Naive B cell (primary cell): ENCODE measurements at places on chromosomes 12 and 14.

DNA sequence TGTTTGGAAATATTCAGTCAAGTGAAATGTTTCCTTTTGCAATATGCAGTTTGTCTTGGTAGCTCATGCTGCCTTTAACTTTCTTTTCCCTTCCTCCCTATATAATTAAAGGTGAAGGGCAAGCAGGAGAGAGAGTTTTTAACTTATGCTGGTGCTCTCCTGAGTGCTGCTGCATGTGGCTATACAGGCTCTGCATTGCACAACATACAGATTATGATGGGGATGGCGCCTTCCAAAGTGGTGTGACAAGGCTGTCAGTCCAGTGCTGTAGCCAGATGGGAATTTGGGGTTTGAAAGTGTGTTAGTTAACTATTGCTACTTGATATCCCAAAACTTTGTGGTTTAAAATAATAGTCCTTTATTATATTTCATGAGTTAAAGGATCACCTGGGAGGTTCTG is 199.0 kb downstream of the ATP23 start:
- no peak overlapping the region for H3K27ac ChIP-seq
- H3K27me3 ChIP-seq: peaks cover 8% of the 10 kb centered on the region
- no peak overlapping the region for H3K4me3 ChIP-seq
- DNase-seq: no peak
- H3K4me1 ChIP-seq: no peaks in the 10 kb centered on the region
- no peaks in the 10 kb centered on the region for H3K36me3 ChIP-seq

GRCh38 chr14:31988244-31988643 is 88.9 kb upstream of the ARHGAP5 start:
- H3K4me1 ChIP-seq: no peaks in the 10 kb centered on the region
- no peak overlapping the region for H3K27ac ChIP-seq
- no peak for DNase-seq
- peaks cover 3% of the 10 kb centered on the region for H3K27me3 ChIP-seq
- no peak overlapping the region for H3K4me3 ChIP-seq

DNA sequence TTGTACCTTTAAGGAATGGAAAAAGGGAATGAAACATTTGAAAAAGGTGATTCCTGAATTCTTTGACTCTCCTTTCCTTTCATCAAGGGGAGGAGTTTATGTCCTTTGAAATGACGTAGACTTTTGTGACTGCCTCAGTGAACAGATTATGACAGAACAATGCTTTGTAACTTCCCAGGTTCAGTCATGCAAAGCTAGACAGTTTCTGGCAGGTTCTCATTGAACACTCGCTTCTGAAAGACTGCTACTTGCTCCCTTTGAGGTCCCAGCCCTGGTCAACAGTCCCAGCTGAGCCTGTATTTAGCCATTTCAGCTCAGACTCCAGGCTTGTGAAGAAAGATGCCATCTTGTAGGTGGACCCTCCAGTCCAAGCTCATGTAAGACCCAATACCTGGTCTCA is 1178.9 kb downstream of the BCL11B start:
- H3K4me1 ChIP-seq: no peaks in the 10 kb centered on the region
- no peaks in the 10 kb centered on the region for H3K36me3 ChIP-seq
- DNase-seq: no peak
- no peaks in the 10 kb centered on the region for H3K27me3 ChIP-seq
- H3K27ac ChIP-seq: no peak overlapping the region

DNA sequence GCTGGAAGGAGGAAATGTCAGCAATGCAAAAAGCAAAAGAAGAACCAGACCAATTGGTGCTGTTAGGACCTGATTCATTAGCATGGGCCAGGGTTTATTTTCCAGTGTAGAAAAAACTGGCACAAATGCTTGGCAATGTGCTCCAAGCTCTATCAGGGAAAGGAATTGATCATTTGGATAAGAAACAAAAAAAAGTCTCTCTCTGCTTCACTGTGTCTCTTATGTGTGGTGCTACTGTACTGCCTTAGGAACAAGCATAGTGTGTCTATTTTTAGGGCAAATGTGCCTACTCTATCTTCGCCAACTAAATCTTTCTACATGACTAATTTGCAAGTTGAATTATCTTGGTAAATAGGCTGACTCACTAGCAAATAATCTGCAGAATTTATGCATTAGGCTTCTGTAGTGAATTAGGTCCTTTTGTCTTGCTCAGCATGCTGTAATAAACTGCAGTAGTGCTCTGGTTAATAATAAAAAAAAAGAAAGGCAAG is 236.7 kb downstream of the MDGA2 start:
- H3K27me3 ChIP-seq: no peaks in the 10 kb centered on the region
- H3K27ac ChIP-seq: no peak overlapping the region
- no peaks in the 10 kb centered on the region for H3K4me1 ChIP-seq

DNA sequence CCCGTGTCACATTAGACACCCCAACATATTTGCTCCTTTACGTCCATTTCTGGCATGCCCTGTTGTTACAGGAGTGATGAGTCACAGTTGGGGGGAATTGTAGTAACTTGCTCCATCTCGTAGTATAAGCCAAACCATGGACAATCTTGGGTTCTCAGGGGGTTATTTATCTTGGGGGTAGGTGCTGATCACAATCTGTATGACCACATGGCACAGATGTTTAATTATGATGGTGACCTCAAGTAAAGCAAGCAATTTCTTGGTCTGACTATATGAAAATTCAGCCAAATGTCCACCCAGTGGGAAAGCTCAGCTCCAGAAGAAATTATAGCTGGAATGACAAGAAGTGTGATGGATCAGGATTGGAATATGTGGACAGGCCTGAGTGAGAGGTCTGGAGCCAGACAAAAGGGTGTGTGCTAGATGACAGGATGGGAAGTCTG is 32.1 kb upstream of the STON2 start:
- no peaks in the 10 kb centered on the region for H3K36me3 ChIP-seq
- H3K4me1 ChIP-seq: peaks cover 11% of the 10 kb centered on the region
- H3K27ac ChIP-seq: no peak overlapping the region
- no peak overlapping the region for H3K4me3 ChIP-seq
- peaks cover 57% of the 10 kb centered on the region for H3K27me3 ChIP-seq
- DNase-seq: no peak

- H3K36me3 ChIP-seq: no peaks in the 10 kb centered on the region
- peaks cover 19% of the 10 kb centered on the region for H3K4me1 ChIP-seq
- H3K27ac ChIP-seq: peak overlapping the region; percentile 2
- no peaks in the 10 kb centered on the region for H3K27me3 ChIP-seq
- no peak for DNase-seq
Measured at GRCh38 chr14:105793836-105794235, 267.5 kb downstream of the TMEM121 start.

DNA sequence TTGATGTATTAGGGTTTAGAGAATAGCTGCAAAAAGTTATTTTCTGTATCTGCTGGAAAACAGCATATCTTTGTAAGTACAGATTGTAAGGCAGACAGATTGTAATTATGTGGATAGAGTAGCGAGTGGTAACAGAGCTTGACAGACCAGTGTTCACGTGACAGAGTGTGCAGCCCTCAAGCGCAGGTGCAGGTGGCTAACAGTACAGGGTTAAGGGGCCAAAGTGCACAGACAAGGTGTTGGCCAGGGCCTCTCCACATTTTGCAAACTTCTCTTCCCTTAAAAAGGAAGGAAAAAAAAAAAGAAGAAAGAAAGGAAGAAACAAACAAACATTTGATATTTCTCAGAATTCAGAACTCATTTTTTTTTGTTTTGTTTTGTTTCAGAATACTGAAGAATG is 25.2 kb upstream of the KLHL42 start:
- H3K27ac ChIP-seq: no peak overlapping the region
- H3K27me3 ChIP-seq: no peaks in the 10 kb centered on the region
- H3K36me3 ChIP-seq: peaks cover 12% of the 10 kb centered on the region
- no peaks in the 10 kb centered on the region for H3K4me1 ChIP-seq

- H3K27ac ChIP-seq: no peak overlapping the region
- no peak overlapping the region for H3K4me3 ChIP-seq
- peak; percentile 26 for DNase-seq
- H3K27me3 ChIP-seq: no peaks in the 10 kb centered on the region
Measured at GRCh38 chr12:65923228-65923627, 98.9 kb downstream of the HMGA2 start.

DNA sequence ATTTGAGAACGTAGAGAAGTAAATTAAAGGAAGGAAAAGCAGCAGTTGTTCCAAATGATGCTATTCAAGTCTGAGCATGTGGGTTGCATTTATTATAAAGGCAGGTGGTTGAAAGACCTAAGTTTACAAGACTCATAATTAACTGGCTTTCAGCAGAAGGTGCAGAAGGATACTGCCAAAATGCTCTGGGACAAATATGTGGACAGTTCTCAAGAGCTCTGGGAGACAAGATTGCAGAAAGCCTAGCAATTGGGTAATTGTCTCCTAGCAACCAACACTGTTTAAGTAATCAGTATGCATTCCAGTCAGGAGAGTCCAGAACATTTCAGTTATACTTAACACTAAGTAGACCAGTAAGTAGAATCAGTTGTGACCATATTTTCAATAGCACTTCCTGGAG is 131.5 kb downstream of the GPR135 start:
- no peaks in the 10 kb centered on the region for H3K4me1 ChIP-seq
- no peak overlapping the region for H3K4me3 ChIP-seq
- no peak overlapping the region for H3K27ac ChIP-seq
- H3K36me3 ChIP-seq: peaks cover 37% of the 10 kb centered on the region
- no peak for DNase-seq

DNA sequence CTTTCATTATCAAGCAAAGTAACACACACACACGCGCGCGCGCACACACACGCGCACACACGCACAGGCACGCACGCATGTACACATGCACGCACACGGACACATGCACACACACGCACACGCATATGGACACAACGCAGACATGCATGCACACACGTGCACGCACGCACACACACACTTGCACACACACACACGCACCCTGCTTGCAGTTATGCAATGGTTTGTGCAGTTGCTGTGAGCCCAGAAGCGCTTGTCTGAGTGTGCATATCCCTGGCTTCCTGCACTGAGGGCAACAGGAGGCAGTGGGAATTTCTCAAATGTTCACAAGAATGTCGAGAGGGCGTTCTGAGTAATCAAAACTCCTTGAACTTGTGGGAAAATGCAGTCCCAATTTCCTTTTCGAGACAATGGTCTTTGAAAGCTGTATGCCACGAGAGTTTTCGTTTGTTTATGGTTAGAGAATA is 41.6 kb downstream of the NFKBIA start:
- H3K4me3 ChIP-seq: no peak overlapping the region
- peaks cover 12% of the 10 kb centered on the region for H3K4me1 ChIP-seq
- no peaks in the 10 kb centered on the region for H3K36me3 ChIP-seq
- DNase-seq: no peak
- H3K27me3 ChIP-seq: no peaks in the 10 kb centered on the region

DNA sequence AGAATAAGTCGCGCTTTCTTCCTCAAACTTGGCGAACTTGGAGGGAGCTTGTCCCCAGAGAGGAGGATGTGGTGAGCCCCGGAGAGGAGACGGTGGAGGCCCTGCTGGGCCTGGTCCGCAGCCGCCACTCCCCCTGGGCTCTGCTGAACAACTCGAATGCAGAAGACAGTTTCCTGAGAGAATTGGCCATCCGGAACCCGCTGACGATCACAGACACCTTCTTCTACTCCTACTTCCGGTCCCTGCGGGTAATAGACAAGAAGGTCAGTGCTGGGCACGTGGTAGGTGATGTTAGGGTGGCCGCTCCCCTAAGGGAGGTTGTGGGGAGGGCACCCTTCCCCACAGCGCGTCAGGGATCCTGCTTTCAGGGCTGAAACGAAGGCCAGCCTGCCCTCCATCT is 1.6 kb downstream of the LRRC43 start:
- no peaks in the 10 kb centered on the region for H3K36me3 ChIP-seq
- H3K27ac ChIP-seq: peak overlapping the region; percentile 95
- peak overlapping the region; percentile 81 for H3K4me3 ChIP-seq
- peaks cover 14% of the 10 kb centered on the region for H3K4me1 ChIP-seq
- H3K27me3 ChIP-seq: peaks cover 2% of the 10 kb centered on the region
- peak; percentile 48 for DNase-seq

- H3K36me3 ChIP-seq: peaks cover 7% of the 10 kb centered on the region
- H3K4me3 ChIP-seq: no peak overlapping the region
- H3K27ac ChIP-seq: no peak overlapping the region
- no peak for DNase-seq
- no peaks in the 10 kb centered on the region for H3K27me3 ChIP-seq
- H3K4me1 ChIP-seq: peaks cover 27% of the 10 kb centered on the region
Measured at GRCh38 chr14:92690171-92691011, 58.0 kb downstream of the LGMN start.

- no peak overlapping the region for H3K4me3 ChIP-seq
- H3K36me3 ChIP-seq: no peaks in the 10 kb centered on the region
- H3K4me1 ChIP-seq: no peaks in the 10 kb centered on the region
- H3K27me3 ChIP-seq: no peaks in the 10 kb centered on the region
Measured at GRCh38 chr12:65997056-65997455, 133.5 kb downstream of the LLPH start.

DNA sequence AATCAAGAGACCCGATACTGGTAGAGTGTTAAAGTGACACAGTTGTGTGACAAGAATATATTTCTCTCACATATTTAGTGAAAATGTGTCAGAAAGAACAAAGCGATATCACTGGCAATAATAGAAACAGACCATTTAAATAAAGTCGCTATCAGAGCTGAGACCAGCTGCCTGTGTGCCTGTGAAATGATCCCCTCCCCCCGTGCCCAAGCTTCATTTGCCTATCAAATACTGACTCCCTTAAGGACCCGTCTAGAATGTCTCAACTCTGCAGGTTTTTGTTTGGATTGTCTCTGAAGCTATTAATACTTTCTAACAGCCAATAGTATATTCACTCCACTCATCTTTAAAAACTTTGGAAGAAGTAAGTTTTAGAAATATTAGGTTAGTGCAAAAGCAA is 98.9 kb downstream of the EGLN3 start:
- no peaks in the 10 kb centered on the region for H3K36me3 ChIP-seq
- no peak for DNase-seq
- no peak overlapping the region for H3K4me3 ChIP-seq

- no peak overlapping the region for H3K27ac ChIP-seq
- H3K4me3 ChIP-seq: no peak overlapping the region
- DNase-seq: no peak
- H3K36me3 ChIP-seq: peaks cover 8% of the 10 kb centered on the region
- no peaks in the 10 kb centered on the region for H3K4me1 ChIP-seq
Measured at GRCh38 chr12:76830436-76830835, 48.4 kb downstream of the CSRP2 start.

- H3K27ac ChIP-seq: no peak overlapping the region
- no peaks in the 10 kb centered on the region for H3K36me3 ChIP-seq
Measured at GRCh38 chr12:110928700-110929099, 8.3 kb upstream of the MYL2 start.

GRCh38 chr14:84937449-84937848 is 592.5 kb upstream of the FLRT2 start:
- no peak overlapping the region for H3K27ac ChIP-seq
- H3K27me3 ChIP-seq: no peaks in the 10 kb centered on the region
- no peaks in the 10 kb centered on the region for H3K4me1 ChIP-seq
- H3K4me3 ChIP-seq: no peak overlapping the region
- H3K36me3 ChIP-seq: no peaks in the 10 kb centered on the region
- no peak for DNase-seq

- H3K36me3 ChIP-seq: no peaks in the 10 kb centered on the region
- peak; percentile 78 for DNase-seq
- no peaks in the 10 kb centered on the region for H3K27me3 ChIP-seq
- H3K27ac ChIP-seq: peak overlapping the region; percentile 96
- H3K4me3 ChIP-seq: peak overlapping the region; percentile 95
Measured at GRCh38 chr12:630656-631632, 32.3 kb downstream of the NINJ2 start.

- H3K4me1 ChIP-seq: no peaks in the 10 kb centered on the region
- H3K36me3 ChIP-seq: no peaks in the 10 kb centered on the region
- H3K4me3 ChIP-seq: no peak overlapping the region
- peaks cover 52% of the 10 kb centered on the region for H3K27me3 ChIP-seq
- no peak for DNase-seq
Measured at GRCh38 chr14:94161981-94162380, 12.1 kb upstream of the PPP4R4 start.

GRCh38 chr14:61217516-61217915 is 63.6 kb downstream of the TMEM30B start:
- no peak overlapping the region for H3K4me3 ChIP-seq
- DNase-seq: no peak
- H3K27ac ChIP-seq: no peak overlapping the region
- no peaks in the 10 kb centered on the region for H3K4me1 ChIP-seq
- no peaks in the 10 kb centered on the region for H3K36me3 ChIP-seq
- peaks cover 45% of the 10 kb centered on the region for H3K27me3 ChIP-seq
